ENCODE measurements at places on chromosomes 16 and 17. TPM values are rescaled to one million over a fixed set of nuclear protein-coding genes. Genes with fewer than 3 reads are reported as not detected.

The C17orf100 gene
- total RNA-seq: 0.18 TPM

The VMP1 gene
- 190 TPM for total RNA-seq

The HOXB7 gene
- total RNA-seq: 2.2 TPM

The GLYR1 gene
- total RNA-seq: 56.7 TPM

The GALR2 gene
- not detected for total RNA-seq

The HS3ST3B1 gene
- total RNA-seq: not detected

The TBC1D28 gene
- total RNA-seq: not detected

The EVPL gene
- not detected for total RNA-seq

The KRTAP17-1 gene
- total RNA-seq: not detected

The SLFN12 gene
- 44.8 TPM for total RNA-seq

The DOC2B gene
- 1.3 TPM for total RNA-seq

The TPPP3 gene
- total RNA-seq: 0.28 TPM

The OR1D5 gene
- not detected for total RNA-seq

The CSH2 gene
- total RNA-seq: not detected

The KRTAP4-5 gene
- not detected for total RNA-seq

The GP2 gene
- total RNA-seq: not detected

The RMI2 gene
- 7.1 TPM for total RNA-seq

The SYNGR3 gene
- total RNA-seq: 2.9 TPM

All from endothelial cell of coronary artery (primary cell).